ENCODE measurements at places on chromosomes 3 and 15.

DNA sequence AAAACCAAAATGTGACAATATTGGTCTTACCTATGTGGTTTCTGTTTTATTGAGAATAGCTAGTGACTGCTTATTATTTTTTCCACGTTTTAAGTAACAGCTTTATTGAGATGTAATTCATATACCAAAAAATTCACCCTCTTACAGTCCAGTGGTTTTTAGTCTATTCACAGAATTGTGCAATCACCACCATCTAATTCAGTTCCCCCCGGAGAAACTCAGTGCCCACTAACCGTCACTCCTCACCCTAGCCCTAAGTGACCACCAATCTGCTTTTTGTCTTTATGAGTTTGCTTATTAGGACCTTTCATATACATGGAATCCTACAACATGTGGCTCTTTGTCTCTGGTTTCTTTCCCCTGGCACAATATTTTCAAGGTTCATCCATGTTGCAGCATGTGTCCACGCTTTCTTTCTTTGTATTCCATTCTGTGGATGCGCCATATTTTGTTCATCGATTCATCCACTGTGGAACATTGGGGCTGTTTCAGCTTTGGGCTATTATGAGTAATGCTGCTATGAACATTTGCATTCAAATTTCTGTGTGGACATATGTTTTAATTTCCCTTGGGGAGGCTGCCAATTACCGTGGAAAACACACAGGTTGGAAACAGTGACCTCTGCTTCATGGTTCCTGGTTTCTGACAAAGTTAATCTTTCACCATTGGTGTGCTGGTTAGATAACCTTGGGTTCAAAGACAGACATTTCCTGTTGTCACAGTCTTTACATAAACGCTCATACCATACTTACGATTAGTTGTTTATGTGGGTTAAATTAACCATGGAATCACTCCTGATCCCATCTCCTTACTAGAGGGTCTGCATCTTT, 3.2 kb upstream of the BCL2L10 start:
- DNase-seq = no peak

- no peak for DNase-seq
Observed at GRCh38 chr3:141769221-141769894, 6.2 kb downstream of the GRK7 start.

- DNase-seq = no peak
Observed at GRCh38 chr3:196120291-196120951, 38.5 kb upstream of the TFRC start.

GRCh38 chr15:66022163-66022525, 152.9 kb downstream of the RAB11A start:
- DNase-seq = no peak

DNA sequence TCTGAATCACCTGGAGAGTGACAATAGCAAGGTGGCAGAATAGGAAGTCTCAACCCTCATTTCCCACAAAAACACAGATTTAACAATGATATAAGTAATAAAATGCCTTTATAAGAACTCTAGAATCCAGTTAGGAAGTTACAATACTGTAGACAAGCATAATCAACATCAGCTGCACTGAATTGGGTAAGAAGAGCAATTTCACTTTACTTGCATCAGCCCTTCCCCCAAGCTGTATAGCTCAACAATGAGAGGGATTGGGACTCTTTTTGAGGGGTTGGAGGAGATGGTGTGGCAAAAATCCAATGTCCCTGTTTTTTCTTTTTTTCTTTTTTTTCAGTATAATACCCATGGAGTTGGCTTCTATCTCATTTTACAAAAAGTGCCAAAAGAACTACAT, 63.1 kb downstream of the SERP1 start:
- no peak for DNase-seq

DNA sequence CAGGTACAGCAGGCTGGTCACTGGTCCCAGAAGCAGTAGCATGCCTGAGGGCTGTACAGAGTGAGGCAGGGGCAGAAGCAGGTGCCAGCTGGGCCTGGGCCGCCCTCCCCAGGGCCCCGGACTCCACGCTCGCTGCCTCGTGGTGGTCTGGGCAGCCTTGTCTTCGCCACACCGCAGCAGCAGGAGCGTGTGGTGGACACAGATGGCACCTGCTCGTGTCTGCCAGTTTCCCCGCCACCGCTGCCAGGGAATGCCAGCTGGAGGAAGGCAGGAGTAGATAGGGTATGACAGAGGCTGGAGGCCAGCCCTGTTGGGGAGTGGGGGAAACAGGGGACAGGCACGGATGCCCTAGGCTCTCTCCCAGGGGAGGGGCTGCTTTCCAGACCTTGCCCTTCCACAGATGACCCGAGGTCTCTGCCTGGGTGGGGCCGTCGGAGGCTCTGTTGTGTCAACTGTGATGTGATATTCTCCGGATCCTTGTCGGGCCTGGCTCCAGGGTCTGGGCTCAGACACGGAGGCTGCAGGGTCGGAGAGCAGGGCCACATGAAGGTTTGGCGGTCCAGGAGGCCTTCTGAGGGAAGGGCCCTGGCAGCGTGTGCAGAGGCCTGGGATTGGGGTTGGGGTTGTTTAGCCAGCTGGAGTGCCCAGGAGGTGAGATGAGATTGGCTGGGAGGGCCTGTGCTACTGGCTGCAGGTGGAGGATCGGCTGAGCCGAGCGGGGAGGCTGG, 33.6 kb downstream of the GOLGA6L10 start:
- DNase-seq = no peak

GRCh38 chr3:152717252-152717651, 117.7 kb upstream of the P2RY1 start:
- DNase-seq = no peak

DNA sequence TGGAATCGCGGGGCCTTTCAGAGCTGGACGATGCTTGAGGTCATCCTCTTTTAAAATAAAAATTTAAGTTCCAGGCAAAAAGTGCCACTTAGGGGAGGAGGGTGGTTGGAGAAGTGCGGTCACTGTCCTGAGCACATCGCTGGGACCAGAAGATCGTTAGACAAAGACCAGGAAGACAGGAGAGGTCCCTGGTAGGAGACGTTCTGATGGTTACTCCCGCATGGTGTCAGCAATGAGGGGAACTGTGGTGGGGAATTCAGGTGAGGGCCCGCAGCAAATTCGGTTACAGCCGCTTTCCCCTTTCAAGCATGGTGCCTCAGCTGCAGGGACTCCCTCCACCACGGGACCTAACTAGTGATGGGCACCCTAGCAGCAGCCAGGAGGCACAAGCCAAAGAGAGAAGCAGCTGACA, 1.0 kb upstream of the ISY1 start:
- DNase-seq = no peak

DNA sequence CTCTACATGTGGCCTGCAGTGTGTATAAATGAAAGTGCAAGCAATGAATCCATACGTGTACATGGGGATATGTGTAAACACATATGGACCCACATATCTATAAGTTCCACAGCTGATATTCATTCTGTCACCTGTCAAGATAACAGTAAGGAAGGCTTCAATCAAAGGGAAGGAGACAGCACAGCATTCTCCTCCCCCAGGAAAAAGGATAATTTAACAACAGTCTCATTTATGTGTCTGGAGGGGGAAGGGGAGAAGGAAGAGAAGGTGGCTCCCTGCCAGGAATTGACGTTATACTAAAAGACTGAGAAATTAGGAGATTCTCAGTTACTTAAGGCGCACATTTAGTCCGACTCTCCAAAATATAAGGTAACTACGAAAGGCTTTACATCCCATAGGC, 345.9 kb downstream of the FOXP1 start:
- no peak for DNase-seq

GRCh38 chr3:134721214-134721613, 70.4 kb upstream of the KY start:
- DNase-seq = no peak

- no peak for DNase-seq
Observed at GRCh38 chr15:88256279-88257230, at the start of gene NTRK3. TSS of gene NTRK3 (minus strand) at chr15:88256739. CDS start at chr15:88256153, 586 bp downstream.

DNA sequence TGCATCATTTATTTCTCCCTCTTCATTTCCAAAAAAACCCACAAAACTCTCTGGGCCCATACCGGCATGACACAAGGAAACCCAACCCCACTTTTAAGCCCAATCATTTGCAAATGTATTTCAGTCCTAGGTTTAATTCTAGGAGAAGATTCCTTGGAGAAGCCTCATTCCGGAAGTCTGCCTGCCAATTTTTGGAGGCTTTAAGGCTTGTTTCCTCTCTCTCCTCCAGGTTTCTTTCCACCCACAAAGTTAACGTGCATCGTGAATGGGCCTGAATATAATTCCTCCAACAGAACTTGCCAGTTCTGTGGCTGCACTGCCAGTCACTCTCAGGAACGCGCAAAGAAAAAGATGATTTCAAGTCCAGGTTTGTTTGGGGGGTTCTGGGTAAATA, 69.9 kb upstream of the FOXP1 start:
- DNase-seq = no peak

- DNase-seq = no peak
Observed at GRCh38 chr3:119238363-119238762, 2.3 kb downstream of the B4GALT4 start.

DNA sequence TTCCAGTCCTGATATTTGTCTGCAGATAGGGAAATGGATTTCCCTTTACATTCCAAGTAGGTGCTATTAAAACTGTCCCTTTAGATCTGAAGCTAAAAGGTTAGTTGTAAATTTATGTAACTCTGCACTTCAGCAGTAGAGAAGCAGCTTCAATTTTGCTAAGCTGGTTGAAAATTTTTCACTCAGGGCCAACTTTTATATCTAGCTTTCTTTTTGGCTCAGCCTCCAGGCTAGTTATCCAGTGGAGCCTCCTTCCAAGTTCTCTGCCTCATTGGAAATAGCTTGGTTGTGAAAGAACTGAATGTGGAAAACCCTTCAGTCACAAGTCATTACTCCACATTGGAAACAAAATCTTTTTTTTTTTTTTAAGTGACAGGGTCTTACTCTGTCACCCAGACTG, 8.2 kb upstream of the ZNF660 start:
- no peak for DNase-seq

GRCh38 chr15:72722071-72722696, 36.2 kb downstream of the BBS4 start:
- DNase-seq = no peak

- no peak for DNase-seq
Observed at GRCh38 chr3:160781402-160781801, 25.4 kb downstream of the PPM1L start.

GRCh38 chr3:3625544-3626271, 173.5 kb upstream of the LRRN1 start:
- no peak for DNase-seq

DNA sequence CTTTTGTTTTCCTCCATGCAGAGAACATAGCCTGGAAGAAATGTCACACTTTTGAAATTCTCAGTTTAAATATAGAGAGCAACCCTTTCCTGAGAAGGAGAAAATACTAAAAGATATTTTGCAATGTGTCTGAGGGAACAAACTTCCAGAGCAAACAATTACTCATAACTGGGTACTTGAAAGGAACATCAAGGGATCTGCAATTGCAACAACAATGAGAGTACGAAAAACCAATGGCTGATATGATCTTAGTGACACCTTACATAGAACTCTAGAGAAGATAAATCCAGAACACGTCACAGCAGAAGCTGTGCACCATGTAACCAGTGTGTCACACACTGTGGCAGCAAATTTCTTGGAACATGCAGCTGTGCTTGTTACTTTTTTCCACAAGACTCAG, 14.6 kb upstream of the ARPP21 start:
- no peak for DNase-seq

DNA sequence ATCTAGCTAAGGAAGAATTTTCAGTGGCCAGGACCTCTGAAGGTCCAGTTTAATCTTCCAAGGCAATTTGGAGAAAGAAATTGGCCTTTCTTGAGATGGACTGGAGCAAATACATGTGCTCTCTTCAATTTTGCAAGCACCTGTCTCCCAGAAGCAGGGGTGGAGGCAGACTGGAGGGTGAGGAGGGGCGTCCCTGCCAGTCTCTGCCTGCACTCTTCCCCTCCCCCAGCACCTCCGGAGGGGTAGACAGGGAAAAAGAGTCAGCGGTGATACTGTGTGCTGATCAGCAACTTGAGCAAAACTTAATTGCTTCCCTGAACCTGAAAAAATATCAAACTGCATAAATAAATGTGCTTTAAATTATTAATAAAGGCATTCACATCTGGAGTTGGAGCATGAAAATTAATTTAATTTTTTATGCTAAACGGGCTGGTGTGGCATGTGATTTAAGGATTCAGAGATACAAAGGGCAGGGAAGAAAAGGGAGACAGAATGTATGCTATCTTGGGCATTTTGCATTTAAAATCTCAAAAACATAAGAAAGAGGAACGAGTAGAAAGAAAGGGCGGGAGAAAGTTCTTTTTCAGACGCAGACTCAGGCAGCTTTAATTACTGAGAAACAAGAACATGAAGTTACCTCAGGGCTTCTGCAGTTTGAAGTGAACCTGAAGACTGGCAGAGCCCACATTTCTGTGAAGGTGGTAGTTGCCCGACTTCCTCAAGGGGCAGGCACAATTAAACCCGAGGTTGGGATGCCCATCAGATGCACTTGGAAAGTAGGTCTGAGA, 319.7 kb downstream of the UACA start:
- DNase-seq = no peak

DNA sequence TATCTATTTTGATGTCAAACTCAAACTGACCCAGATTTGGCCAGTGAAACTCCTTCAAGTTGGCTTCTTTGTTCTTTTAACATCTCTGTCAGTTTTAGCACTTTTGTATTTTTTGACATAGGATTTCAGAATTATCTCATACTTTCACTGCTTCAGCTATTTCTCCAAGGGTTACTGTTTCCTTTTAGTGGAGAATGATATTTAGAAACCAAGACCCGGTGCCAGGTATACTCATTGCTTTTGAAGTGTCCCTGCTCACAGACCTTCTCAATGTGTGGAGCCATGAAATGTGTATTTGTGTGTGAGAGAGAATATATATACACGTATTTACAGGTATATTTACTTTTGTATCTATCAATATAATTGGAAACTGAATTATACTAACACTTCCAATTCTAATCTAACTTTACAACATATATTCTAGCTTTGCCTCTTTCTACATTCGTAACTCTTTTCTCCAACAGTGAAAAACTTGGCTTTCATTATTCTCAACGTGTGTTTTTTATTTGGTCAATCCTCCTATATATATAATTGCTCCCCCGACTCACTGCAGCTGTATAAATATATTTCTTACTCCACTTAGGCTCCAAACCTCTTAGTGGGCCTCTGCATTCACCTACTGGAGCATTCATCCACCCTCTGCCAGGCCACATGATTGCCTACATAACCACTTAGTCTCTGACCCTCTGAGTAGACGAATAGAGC, 54.0 kb downstream of the OTOL1 start:
- DNase-seq = no peak

- no peak for DNase-seq
Observed at GRCh38 chr15:55389264-55389607, 18.9 kb downstream of the CCPG1 start.

DNA sequence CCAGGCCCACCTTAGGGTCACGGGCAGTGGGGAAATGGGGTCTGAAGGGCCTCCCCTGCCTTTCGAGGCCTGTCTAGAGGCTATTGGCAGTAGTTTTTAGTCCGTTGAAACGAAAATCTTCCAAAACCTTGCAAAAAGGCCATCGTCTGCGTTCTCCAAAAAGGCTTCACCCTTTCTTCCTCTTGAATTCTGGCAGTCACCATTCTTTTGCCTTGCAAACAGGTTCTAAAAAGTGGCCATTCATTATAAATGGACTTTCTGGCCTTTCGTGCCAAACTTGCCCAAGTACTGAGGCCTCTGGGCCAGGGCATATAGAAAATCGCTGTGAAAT, 367 bp upstream of the TARS3 start:
- no peak for DNase-seq
